MCF 10A (cell line): ENCODE measurements at places on chromosomes 6 and 20.

GRCh38 chr6:157943249-157943963 is 38.3 kb upstream of the SYNJ2 start:
- no peak for DNase-seq

DNA sequence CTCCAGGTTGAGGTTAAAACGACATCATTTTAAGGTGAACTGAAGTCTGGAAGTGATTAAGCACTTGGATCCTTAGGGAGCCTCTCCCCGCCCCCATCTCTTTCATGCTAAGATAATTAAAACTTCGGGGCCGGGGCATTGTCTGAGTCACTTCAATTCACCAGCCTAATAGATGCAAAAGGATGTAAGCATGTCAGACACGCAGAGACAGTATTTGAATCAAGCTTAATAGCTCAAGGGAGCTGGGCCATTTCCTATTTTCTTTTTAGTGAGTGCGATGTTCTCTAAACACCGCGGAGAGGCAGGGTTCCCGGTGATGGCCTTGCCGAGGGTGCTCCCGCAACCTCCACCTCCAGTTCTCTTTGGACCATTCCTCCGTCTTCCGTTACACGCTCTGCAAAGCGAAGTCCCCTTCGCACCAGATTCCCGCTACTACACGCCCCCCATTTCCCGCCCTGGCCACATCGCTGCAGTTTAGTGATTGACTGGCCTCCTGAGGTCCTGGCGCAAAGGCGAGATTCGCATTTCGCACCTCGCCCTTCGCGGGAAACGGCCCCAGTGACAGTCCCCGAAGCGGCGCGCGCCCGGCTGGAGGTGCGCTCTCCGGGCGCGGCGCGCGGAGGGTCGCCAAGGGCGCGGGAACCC is 516 bp upstream of the IRF4 start:
- DNase-seq, result no peak

DNA sequence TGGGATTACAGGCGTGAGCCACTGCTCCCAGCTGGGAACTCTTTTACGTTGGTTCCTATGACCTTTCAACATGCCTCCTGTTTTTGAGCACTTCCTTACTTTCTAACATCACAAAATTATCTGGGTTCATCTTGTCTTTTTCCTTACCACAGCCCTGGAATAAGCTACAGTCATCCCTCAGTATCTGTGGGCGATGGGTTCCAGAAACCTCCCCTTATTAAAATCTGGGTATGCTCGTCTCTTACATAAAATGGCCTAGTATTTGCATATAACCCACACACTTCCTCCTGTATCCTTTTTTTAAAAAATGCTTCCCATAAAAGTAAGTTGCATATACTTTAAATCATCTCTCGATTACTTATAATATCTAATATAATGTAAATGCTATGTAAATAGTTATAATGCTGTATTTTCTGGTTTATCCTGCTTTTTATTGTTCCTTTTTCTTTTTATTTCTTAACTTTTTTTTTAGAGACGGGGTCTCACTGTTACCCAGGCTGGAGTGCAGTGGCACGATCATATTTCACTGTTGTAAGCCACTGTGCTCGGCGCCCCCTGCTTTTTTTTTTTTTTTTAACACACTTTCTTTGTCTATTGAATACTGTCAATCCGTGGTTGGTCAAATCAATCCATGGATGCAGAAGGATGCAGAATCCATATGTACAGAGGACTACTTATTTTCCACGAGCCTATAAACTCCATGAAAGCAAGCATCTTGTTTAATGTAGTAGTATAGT is 9.2 kb downstream of the RPF2 start:
- DNase-seq, result no peak

DNA sequence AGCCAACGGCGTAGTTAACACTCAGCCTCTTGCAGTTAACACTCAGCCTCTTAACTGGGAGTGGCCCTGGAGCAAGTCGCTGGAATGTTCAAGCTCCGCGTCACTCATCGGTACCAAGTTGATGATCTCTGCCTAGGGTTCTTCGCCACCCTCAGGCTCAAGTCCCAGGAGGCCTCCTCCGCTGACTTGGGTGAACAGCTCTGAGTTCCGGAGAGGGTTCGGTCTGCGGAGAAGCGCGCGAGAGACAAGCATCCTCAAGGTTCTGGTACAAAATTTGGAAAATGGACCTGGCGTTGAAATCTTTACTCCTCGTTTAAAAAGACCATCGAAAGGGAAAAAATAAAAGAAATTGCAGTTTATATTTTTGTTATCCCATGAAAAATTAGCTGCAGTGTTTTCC is 876 bp upstream of the DSP start:
- DNase-seq, result no peak

DNA sequence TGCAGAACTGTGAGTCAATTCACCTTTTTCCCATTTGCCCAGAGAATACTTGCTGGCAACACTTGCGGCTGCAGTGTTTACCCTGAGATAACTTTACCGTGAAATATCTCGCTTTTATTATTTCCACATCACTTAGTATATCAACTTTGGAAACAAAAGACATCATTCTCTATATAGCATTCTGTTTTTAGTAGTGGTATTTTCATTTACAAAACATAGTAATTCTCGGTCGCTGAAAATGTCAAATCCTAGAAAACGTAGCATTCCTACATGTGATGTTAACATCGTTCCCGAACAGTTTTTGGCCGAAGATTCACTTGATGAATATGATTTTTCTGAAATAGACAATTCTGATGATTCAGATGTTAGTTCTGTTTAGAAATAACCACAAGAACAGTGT is 52.0 kb downstream of the NHLRC1 start:
- DNase-seq, result no peak

DNA sequence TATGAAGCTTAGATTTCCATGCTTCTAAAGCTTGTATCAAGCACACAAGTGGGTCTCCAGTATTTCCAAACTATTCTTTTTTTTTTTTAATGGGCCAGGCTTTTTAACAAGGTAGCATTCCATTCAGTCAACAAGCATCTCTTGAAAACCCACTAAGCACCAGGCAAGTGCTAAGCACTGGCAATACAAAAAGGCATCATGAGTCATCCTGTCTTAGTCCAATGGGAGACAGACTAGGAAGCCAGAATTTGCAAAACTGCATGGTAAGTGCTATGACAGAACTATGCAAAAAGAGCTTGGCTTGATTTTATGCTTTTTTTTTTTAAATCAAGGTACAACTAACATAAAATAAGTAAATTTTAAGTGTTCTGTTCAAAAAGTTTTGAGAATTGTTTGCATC is 109.3 kb upstream of the DST start:
- peak; percentile 73 for DNase-seq

GRCh38 chr6:42138630-42139619 is 3.5 kb downstream of the C6orf132 start:
- no peak for DNase-seq

- no peak for DNase-seq
Observed at GRCh38 chr6:129481706-129482105, 228.3 kb downstream of the ARHGAP18 start.

- DNase-seq, result no peak
Observed at GRCh38 chr20:47684306-47685080, 100.8 kb downstream of the SULF2 start.

GRCh38 chr6:139708337-139709199 is 334.1 kb upstream of the CITED2 start:
- no peak for DNase-seq

GRCh38 chr6:88725111-88725975 is 238.1 kb downstream of the RNGTT start:
- DNase-seq, result no peak

DNA sequence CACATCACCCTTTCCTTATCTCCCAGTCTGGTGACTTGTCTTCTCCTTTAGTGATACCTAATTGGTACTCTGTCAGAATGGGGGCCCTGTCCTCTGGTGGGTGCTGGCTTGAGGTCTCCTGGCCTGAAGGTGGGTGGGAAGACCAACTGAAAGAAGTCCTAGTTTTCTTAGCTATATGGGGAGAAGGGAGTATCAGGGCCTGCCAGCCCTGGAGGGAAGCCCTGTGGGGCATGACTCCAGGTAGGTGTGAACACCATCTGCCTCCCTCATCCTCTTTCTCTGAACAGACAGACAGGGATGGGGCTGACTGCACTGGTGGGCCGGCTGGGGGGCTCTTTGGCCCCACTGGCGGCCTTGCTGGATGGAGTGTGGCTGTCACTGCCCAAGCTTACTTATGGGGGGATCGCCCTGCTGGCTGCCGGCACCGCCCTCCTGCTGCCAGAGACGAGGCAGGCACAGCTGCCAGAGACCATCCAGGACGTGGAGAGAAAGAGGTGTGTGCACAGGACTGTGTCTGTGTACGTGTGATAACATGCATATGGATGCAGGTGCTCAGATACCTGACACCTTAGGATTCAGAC is 4.8 kb downstream of the CRIP3 start:
- no peak for DNase-seq
